ENCODE measurements at places on chromosomes 7 and 10.

DNA sequence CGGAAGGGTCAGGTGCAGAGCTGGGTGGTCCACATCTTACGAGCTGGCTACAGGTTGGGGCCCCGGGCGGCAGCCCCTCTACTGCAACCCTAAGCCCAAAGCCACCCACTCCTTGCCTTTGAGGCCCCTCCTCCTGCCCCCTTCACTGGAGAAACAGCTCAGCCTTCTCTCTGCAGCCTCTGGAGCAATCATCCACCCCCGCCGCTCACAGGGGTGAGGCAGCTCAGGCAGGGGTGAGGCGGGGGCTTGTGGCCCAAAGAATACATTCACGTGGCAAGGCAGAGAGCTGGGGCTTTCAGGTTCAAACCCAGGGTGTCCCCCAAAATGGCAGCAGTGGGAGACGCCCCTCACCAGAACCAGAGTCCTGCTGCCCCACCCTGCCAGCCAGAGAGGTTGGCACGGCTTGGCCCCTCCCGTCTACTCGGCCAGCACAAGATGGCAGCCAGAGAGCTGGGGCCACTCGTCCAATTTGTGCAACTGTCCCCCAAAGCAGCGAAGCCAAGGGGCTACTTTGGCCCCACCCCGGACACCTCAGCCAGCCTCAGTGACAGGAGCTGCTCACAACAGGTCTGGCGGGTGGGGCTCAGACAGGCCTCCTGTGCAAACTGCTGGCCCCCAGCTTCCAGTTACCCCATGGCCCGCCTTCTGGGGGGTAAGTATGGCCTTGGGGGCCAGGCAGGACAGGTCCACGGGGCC lies 7.2 kb downstream of the GNB2 start:
- no peak for DNase-seq

- peak; percentile 96 for DNase-seq
Observed at GRCh38 chr10:11678074-11678793, 63.9 kb upstream of the ECHDC3 start.

DNA sequence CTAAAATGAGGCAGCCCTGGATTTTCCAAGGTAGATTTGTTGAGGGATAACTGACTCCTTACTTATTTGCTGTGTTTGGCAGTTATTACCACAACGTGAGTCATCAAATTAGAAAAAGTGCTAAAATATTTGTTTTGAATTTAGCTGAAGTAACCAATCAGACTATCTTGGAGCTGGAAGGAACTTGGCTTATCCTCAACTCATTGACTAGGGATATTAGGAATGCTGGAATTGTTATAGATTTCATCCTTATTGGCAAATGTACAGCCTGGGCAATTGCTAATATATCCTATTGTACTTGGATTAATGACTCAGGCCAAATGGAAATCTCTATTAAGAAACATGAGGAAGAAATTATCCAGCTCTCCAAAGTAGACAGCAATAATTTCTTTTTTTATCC lies 1189.0 kb upstream of the LRRN3 start:
- no peak for DNase-seq

GRCh38 chr7:39468808-39469374 lies 97.3 kb upstream of the YAE1 start:
- no peak for DNase-seq

GRCh38 chr10:103423748-103424147 lies 27.3 kb downstream of the PDCD11 start:
- no peak for DNase-seq

DNA sequence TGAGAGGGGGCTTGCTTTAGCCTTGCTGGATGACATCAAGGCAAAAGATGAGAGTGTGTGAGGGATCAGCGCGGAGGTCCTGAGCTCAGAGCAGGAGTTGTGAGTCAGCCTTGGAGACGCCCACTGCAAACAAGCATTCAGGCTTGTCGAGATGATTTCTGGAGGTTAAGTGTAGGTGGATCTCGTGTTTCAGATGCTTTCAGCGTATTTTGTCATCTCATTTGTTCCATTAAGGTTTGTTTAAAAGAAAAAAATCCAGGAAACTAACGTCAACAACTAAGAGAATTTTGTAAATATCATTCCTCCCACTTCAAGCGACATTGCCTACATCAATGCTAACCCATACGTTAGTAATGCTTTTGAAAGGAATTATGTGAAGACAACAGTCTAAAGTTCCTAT lies 715.4 kb upstream of the NRP1 start:
- no peak for DNase-seq

- DNase-seq: no peak
Observed at GRCh38 chr7:74032191-74032490, 4.2 kb downstream of the ELN start.

DNA sequence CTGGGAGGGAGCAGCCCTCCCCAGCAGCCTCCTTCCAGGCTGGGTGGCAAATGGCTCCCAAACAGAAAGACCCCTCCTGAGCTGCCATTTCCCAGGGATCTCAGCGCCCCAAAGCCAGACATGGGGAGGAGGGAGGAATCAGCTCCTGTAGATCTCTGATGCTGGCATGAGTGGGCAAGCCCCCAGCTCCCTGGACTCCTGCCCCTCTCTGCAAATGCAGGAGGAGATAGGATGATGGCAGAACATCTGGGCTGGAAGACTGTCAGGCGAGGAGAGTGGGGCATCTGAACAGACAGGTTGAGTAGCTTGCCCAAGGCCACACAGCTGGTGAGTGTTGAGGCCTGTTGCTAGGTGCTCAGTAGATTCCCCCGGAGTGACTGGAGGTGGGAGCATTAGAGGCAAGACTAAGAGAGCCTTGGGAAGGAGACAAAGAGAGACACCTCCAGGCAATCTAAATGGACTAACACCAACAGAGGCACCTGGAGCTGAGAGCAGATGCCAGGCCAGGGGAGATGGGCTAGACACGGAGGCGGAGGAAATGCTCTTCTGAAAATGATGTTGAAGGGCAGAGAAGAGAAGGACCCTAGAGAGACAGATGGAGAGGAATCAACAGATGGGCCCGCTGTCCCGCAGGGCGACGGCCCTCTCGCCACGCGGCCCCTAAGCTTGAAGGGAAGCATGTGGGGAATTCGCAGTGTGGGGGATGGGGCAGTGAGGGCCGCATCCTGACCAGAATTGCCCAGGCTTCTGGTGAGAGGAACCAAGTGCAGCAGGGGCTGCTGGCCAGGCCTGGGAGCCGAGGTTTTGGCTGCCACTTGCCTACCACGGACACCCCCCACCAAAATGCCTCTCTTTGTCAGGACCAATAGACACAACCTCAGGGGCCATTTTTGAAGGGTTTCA lies 84.8 kb upstream of the LRRC4 start:
- DNase-seq: no peak

DNA sequence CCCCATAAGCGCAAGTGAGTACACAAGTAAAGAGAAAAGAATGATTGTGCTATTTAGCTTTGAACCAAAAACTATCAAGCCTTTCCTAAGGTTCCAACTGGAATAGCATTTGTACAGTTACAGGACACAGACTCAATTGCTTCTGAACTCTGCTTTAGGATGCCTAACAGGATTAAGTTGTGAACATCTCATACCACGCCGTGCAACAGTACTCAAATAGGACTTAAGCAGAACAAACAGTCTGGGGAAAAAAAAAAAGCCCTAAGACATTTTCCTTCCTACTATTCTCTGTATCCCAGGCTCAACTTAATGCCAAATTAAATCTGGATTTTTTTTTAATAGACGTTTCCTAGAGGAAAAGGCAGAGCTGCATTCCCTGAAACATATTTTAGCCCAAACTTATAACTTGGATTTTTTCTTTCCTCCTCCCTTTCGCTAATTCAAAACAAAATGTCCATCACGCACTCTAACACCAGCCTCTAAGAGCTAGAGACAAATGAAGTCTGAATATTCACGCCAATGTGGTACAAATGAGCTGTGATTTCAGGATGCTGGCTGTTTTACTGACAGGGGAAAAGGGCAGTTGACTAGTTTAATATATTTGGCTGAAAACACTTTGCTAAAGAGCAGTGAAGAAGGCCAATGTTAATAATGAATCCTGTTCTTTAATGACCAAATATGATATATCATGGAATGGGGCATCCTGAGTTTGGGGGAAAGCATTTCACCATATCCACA lies 68.6 kb downstream of the CALD1 start:
- DNase-seq: no peak

GRCh38 chr10:78757344-78757925 lies 311.3 kb upstream of the ZMIZ1 start:
- no peak for DNase-seq

GRCh38 chr10:11723359-11723758 lies 18.8 kb upstream of the ECHDC3 start:
- DNase-seq: no peak

DNA sequence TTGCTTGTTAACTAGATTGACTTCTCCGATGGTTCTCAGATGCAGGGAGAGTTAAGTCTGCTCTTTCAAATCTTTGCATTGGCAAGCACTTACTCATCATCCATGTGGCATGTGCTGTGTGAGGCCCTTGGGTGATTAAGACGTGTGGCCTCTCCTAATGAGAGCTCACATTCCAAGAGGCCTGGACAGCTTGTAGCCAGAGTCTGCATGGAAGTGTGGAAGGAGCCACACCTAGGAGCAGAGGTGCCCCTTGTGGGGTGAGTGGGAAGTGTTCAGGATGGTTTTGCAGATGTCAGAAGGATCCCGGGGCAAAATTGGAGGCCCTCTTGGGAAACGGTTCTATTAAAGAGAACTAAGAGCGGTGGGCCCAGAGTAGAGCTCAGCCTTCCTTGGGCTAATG lies 225.9 kb downstream of the PAXIP1 start:
- no peak for DNase-seq

GRCh38 chr10:35752469-35753461 lies 110.7 kb upstream of the FZD8 start:
- DNase-seq: no peak

- DNase-seq: no peak
Observed at GRCh38 chr10:129694184-129694583, 227.1 kb downstream of the MGMT start.

DNA sequence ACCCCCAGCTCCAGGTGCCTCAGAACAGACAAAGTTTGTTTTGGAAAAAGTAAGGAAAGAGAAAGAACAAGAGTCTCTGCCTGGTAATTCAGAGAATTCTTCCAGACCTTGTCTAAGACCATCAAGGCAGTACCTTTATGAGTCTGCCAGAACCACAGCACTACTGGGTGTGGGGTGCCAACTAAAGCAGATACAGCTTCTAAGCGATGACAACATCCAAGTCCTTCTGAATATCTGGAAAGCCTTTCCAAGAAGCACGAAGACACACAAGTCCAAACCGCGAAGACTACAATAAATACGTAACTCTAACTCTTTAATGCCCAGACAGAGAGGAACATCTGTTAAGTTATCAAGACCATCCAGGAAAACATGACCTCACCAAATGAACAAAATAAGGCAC lies 94.3 kb downstream of the SIRT1 start:
- DNase-seq: no peak

DNA sequence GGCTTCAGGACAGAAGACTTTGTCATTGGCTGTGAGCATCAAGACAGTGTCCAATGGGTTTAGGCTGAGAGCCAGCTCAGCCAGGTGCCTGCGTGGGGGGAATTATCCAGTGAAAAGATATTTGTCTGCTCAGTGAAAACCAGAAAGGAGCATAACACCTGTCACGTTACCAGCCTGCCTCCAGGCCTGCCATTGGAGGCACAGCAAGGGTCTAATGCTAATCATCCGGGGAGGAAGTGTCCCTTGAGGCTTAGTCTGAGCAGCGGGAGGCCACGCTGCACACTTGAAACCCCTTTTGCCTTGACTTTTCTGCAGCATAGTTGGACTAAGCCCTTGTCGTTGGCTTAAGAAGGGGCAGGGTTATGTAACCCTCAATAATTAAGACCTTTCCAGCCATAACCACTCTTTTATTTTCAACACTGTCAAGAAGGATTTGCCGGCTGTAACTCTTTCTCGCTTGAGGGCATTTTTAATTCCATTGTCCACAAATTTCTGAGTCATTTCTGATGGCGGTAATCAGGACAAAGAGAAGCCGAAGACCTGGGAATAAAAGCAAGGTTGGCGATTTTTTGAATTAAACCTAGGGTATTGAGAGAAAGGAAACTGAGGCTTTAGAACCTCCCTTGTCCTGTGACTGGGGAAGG lies 639.6 kb upstream of the FOXK1 start:
- no peak for DNase-seq

- DNase-seq: no peak
Observed at GRCh38 chr7:144957998-144958397, 122.1 kb upstream of the TPK1 start.

- peak; percentile 19 for DNase-seq
Observed at GRCh38 chr10:44990302-44990655, 10.4 kb upstream of the ZNF22 start.

DNA sequence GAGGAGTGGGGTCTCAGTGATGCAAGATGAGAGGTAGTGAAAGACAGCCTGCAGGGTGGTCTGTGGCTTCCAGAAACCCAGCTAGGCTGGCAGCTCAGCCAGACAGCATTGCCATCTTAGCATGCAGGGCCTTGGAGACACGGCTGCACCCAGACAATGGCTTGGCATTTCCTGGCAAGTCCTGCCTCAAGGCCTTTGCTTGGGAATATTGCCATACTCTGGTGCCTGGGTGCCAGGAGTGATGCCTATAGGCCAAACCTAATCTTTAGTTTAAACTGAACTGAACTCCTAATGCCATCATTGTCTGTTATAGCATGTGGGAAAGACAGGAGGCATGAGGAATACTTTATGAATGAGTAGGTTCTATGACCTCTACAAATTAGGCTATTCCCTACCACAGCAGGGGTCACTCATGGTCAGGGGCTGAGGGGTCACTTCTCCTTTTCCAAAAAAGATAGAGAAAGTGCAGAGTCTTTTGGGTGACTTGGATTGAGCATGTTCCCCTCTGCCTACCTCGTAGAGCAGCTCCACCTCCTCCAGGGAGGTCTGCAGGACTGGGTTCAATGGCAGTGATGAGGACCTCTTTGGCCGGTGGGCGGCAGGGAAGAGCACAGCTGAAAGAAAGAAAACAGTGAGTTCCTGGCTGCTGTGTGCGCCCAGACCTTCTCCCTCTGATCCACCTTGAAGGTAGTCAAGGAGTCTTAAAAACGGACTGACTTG lies 8.8 kb upstream of the SLC13A4 start:
- no peak for DNase-seq

DNA sequence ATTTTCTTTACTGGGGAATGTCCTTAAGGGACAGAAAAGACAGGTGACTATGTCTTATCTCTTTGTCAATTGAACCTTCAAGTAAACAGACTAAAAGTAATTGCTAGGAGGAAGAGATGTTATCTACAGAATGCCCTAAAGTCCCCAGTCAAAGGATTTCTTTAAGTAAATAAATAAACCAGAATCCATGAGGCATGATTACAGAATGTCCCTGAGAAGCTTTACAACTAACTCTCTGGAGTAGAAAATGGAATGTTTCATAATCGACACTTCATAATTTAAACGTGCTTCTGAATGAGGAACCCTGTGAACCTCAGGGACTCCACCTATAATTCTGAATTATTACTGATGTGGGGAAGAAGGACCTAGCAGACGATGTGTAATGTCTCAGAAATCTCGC lies 187.9 kb upstream of the IMMP2L start:
- no peak for DNase-seq

- DNase-seq: no peak
Observed at GRCh38 chr7:26629696-26630095, 234.7 kb downstream of the SKAP2 start.

- no peak for DNase-seq
Observed at GRCh38 chr7:132713893-132714292, 137.6 kb upstream of the PLXNA4 start.

- DNase-seq: no peak
Observed at GRCh38 chr10:51204701-51205100, 130.4 kb downstream of the PRKG1 start.

GRCh38 chr7:8613191-8613590 lies 179.8 kb downstream of the NXPH1 start:
- DNase-seq: no peak

- DNase-seq: no peak
Observed at GRCh38 chr7:4265066-4265465, 417.0 kb upstream of the FOXK1 start.

- no peak for DNase-seq
Observed at GRCh38 chr10:64312876-64313275, 791.7 kb downstream of the REEP3 start.

GRCh38 chr10:75209086-75209920 lies 1.3 kb upstream of the VDAC2 start:
- no peak for DNase-seq
